ENCODE measurements at places on chromosomes 6 and 20.

- DNase-seq, result no peak
Observed at GRCh38 chr20:26163890-26164289, 467.2 kb upstream of the ZNF337 start.

DNA sequence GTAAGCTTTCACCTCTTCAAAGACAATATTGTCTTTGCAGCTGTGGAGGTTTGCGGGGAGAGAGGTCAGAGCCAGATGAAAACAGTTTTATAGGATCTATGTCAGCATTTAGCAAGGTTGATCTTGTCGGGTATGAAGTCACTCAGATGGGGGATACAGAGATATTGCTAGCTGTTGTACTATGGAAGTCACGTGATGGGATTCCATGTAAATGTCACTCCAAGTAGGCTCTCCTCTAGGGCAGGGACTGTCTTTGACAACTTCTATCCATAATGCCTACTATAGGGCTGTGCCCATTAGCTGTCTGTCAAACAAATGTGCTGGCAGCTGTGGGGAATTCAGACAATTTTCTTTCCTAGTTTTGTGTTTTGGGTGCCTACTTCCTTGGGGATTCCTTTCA lies 54.8 kb downstream of the HECA start:
- DNase-seq, result no peak

DNA sequence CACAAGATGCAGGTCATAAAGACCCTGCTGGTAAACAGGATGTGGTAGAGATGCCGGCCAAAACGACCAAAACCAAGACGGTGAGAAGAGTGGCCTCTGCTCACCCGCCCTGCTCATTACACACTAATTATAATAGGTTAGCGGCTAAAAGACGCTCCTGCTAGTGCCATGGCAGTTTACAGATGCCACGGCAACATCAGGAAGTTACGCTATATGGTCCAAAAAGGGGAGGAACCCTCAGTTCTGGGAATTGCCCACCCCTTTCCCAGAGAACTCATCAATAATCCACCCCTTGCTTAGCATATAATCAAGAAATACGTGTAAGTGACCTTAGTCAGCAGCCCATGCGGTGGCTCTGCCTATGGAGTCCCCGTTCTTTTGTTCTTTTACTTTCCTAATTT lies 17.6 kb downstream of the BHLHE23 start:
- peak; percentile 9 for DNase-seq

- no peak for DNase-seq
Observed at GRCh38 chr20:54132612-54133433, 41.0 kb downstream of the CYP24A1 start.

DNA sequence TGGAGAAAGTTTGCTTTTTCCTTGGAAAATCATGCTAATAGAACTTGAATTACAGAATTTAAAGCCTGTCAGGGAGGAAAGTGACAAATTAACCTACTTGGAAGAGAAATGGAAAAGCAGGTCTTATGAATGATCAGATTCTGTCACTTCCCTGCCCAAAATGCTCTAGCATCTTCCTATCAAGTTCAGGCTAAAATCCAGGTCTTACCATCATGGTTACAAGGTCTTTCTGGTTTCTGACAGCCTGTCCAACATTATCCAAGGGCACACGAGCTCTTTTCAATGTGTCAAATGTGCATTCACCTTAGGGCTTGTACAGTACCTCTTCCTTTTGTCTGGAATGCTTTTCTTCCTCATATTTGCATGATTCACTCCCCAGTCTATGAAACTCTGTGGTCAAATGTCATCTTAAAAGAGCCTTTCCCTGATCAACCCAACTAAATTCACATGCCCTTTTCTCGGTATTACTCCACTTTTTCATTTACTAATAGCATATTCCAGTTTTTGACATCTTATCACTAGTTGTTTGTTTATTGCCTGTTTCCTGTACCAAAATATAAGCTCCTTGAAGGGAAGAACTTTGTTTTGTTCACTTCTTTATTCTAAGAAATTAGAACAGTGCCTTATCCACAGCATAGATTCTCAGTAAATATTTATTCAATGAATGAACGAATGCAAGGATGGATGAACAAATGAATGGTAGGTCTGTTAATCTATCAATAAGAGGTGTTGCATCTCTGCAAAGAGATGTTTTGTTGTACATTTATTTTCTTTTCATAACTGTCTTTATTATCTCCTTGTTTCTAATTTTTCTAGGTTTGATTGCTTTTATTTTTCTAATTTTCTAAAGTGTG lies 139.5 kb downstream of the BCAS1 start:
- DNase-seq, result no peak

DNA sequence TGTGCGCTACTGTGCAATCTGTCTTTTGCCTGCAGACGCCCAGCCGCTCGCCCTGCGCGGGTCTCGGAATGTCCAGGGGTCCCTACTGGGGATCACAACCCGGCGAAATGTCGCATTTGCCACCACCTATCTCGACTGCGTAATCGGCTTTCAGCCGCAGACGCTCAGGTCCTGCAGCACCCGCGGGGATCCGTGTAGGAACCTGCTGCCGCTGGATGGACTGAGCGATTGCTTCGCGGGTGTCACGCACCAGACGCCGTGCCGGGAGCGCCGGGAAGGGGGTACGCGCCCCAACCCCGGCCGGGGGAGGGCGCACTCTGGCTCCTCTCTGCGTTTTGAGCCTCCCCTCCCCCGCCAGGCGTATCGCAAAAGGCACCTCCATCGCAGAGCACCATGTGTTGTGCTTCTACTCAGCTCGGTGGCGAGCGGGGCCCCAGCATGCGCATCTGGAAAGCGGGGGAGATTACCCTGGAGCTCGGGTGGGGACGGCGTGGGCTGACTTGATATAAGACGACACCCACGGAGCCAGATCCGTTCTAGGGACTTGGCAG lies 747 bp upstream of the PTPRA start:
- peak; percentile 91 for DNase-seq

- DNase-seq, result no peak
Observed at GRCh38 chr6:39917981-39918380, 16.3 kb downstream of the MOCS1 start.

- DNase-seq, result no peak
Observed at GRCh38 chr6:25334793-25335192, 55.6 kb downstream of the CARMIL1 start.

GRCh38 chr6:15897063-15897876 lies 231.6 kb upstream of the MYLIP start:
- DNase-seq, result no peak

- DNase-seq, result no peak
Observed at GRCh38 chr20:9501473-9501872, 12.9 kb upstream of the LAMP5 start.

GRCh38 chr20:8213270-8213669 lies 81.2 kb downstream of the PLCB1 start:
- no peak for DNase-seq

DNA sequence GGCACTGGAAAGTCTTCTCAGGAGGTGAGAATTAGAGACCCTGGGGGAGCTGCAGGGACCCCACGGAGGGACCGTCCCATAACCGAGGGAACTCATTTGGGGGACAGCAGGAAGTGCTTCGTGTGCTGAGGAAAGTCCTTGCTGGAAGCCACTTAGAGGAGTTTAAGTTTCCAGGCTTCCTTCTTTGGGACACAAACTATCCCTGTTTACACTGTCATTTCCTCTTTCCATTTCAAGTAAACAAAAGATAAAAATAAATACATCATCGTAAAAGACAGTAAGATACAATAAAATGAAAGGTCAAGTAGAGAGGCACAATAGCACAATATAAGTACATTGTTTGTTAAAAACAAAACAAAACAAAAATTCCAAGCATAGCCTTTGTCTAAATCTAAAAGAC lies 101.2 kb downstream of the TTLL2 start:
- no peak for DNase-seq

DNA sequence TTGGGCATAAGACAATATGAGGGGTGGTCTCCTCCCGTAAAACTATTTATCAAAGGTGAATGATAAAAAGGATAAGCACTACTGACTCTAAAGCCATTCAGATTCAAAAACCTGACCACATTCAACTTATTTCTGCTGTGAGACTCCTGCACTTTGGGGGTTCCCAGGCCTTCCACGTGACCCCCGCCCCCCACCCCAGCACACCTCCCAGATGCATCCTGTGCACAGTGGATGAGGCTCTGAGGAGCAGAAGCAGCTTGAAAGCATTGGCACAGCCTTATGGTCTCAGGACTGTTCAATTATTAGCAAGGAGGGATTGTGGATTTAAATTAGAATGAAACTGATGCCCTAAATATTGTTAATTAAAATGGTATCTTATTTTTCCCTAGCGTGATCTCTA lies 55.1 kb upstream of the SAMD5 start:
- no peak for DNase-seq

- peak; percentile 67 for DNase-seq
Observed at GRCh38 chr20:15708984-15709598, 864.2 kb downstream of the KIF16B start.

DNA sequence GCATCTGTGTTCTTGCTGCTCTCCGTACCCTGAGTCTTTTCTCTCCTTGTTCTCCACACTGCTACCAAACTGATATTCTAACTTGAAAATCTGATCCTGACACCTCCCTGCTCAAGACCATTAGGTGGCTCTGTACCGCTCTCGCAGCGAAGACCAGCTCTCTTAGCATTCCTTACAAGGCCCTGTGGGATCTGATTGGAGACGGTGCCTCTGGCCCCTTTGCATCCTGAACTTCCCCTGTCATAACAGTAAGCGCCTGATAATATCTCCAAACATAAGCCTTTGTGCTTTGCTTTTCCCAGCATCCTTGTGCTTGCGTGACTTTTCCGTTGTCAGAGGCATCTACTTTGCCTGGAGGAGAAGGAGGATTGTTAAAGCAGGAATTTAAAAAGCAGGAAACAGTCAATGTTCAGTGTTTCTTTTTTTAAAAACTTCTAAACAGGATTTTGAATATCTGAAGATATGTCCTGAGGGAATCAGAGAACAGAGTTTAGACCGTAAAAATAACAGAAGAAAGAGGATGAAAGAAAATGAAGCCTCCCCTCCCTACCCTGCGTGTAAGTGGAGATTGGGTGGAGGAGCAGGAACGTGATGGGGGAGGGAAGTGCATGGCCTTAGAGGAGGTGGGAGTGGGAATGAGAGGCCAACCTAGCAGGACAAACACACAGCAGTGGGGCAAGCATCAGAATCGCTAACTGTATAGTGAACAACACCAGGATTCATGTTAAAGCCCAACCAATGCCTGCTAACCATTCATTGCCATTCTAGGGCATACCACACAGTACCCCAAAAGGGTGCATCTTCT lies 89.2 kb upstream of the STMND1 start:
- DNase-seq, result no peak

DNA sequence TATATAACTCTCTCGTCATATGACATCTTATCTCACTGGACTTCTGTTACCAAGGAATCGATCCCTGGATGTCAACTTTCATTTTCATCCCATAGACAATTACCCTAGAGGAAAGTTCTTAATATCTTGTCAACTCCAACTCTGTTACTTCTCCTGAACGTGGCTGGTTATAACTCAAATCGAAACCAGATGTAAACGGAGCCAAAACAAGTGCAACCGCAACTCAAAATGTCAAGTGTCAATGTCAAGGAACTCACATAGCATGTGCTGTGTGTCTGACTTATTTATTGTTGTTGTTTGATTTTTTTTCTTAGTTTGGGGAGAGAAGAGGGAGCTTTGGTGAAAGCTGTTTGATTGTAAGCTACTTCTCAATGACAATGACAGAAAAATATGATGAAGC lies 108.6 kb downstream of the VIP start:
- DNase-seq, result no peak

DNA sequence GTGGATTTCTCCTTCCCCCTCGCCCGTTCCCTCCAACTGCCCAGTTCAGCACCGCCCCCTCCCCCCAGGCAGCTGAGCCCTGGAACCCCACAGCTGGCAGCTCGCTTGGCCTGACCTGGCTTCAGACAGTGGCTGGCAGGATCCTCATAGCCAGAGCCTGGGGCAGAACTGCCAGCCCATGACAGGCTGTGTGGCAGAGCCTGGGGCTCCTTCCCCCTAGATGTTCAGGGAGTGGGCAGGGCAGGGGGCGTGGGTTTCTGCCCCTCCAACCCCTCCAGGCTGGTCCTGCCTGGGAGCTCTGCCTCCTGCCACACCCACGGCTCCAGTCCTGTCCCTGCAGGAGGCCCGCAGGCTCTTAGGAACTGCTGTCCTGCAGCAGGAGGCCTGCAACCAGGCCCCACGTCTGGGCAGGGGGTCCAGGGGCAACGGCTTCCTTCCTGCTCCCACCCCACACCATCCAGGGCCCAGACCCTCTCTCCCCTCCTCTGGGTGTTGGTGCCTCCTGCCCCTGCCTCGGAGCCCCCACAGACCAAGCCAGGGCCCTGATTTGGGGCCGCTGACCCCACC lies 9.6 kb upstream of the KCNQ2 start:
- DNase-seq, result no peak

DNA sequence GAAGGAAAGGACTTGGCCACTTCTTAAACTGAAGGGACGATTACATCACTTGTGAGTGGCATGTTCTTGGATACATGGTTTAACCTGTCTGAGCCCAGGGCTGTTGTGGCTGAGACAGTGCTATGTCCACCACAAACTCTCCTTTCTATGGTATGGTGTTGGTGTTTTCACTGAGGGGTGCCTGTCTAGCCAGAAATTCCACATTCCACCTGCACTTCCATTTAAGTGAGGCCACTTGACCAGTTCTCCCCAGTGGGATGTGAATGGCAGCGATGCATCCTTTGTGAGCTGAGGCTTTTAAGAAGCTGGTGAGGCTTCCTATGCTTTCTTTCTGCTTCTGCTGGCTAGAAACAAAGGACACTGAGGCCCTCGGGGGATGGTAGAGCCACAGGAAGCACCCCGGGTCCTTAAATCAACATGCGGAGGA lies 151.4 kb upstream of the CHD6 start:
- no peak for DNase-seq
